ENCODE measurements at places on chromosomes 5 and 9.

GRCh38 chr5:54388409-54388808 lies 67.1 kb upstream of the HSPB3 start:
- no peak for DNase-seq

DNA sequence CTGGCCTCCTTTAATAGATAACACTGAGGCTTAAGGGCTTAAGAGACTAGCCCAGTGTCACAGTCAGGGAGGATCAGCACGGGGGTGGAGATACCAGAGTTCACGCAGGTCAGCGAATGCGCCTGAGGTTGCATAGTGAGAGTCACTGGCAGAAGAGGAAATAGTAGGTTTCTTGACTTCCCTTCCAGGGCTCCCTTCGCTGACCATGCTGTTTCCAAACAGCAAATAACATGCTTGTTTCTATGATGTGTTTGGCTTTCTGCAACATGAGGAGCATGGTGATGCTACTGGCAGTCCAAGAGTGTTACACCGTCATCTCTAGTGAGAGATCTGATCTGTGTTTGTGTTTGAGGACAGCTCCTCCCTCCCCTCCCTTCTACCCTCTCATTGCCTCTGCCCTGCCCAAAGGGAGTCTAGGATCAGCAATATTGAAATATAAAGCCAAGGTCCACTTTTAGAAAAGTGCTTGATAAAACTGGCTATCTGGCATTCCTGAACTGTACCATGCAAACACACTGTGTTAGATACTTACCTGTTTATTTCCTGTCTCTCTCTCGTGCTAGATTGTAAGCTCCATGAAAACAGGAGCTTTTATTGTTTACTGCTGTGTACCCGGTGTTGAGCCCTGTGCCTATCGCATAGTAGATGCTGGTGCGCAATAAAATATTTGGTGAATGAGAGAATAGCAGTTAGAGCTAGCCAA lies 12.3 kb downstream of the TLE4 start:
- DNase-seq, result peak; percentile 64

GRCh38 chr9:130298662-130299279 lies 33.2 kb downstream of the HMCN2 start:
- DNase-seq, result no peak

- DNase-seq, result no peak
These were observed 39.8 kb downstream of the FOXI1 start for GRCh38 chr5:170145462-170145861.

GRCh38 chr5:79330071-79330470 lies 94.1 kb downstream of the JMY start:
- DNase-seq, result no peak

DNA sequence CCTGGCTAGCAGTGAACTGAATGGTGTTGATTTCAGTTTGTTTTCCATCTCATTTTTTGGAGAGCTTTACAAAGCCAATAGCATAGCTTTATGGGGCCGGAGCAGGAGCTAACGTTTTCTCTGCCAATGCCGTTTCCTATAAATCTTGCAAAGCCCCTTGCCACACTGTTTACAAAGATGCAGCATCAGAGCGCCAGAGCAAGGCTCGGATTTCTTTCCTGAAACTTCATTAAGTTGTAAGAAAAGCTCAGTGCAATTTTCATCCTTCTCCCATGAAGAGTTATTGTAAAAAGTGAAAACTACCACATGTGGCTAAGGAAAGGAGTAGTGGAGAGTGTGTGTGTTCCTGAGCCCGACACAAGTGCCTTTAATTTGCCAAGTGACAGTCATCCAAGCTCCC lies 178.2 kb upstream of the GDNF start:
- DNase-seq, result no peak

- DNase-seq, result no peak
These were observed 143.8 kb upstream of the FGF10 start for GRCh38 chr5:44532981-44533380.

- DNase-seq, result no peak
These were observed 5.1 kb downstream of the IGFBPL1 start for GRCh38 chr9:38419181-38419580.

- DNase-seq, result no peak
These were observed 6.1 kb upstream of the CCDC152 start for GRCh38 chr5:42750507-42750906.

GRCh38 chr5:116645627-116646026 lies 71.0 kb upstream of the SEMA6A start:
- DNase-seq, result no peak

- DNase-seq, result no peak
These were observed 471.3 kb downstream of the MTRR start for GRCh38 chr5:8340261-8340660.

- no peak for DNase-seq
These were observed 585 bp downstream of the NMUR2 start for GRCh38 chr5:152404494-152404893.

DNA sequence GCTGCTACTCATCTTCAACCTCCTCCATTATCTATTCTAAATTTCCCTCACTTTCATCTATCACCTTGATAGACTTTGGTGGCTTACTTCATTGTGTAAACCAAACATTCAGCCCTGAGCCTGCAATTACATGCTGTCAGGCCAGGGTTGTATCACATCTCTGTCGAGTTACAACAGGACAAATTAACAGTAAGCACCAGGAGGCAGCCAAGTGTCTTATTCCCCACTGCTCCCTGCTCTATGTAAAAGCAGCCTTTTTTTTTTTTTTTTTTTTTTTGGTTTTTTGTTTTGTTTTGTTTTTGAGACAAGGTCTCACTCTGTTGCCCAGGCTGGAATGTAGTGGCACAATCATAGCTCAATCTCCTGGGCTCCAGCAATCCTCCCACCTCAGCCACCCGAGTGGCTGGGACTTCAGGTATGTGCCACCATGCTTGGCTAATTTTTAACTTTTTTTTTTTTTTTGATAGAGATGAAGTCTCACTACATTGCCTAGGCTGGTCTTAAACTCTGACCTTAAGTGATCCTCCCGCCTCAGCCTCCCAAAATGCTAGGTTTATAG lies 15.2 kb upstream of the ZCCHC9 start:
- no peak for DNase-seq

DNA sequence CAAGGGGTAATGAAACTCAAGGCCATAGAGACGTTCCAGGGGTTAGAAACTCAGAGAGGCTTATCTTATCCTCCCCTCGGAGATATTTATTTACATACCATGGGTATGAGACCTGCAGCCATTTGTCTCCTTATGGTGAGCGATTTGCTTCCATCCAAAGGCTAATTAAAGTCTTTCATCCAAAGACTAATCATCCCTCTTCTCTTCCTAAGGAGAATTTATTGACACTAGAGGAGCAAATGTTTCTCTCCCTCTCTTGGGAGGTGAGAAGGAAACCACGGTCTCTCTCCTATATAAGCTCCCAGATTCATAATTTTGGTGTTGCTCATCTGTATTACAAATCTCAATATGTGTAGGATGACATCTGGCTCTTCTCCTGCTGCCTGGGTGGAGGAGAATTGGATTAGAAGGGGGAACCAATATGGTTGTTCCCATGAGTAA lies 31.0 kb upstream of the RPS23 start:
- no peak for DNase-seq
